Activated CD4-positive, alpha-beta memory T cell treated with anti-CD3 and anti-CD28 coated beads for 36 hours (primary cell): ENCODE measurements at places on chromosomes 1 and 21. TPM values are rescaled to one million over a fixed set of nuclear protein-coding genes. Genes with fewer than 3 reads are reported as not detected.

GRCh38 chr1:157132616-157133167, 5.5 kb downstream of the ETV3 start:
- no peak overlapping the region for H3K4me3 ChIP-seq
- peaks cover 66% of the 10 kb centered on the region for H3K36me3 ChIP-seq
- no peak overlapping the region for H3K27ac ChIP-seq
- no peak for DNase-seq
- H3K4me1 ChIP-seq: peaks cover 67% of the 10 kb centered on the region
- H3K27me3 ChIP-seq: no peaks in the 10 kb centered on the region

DNA sequence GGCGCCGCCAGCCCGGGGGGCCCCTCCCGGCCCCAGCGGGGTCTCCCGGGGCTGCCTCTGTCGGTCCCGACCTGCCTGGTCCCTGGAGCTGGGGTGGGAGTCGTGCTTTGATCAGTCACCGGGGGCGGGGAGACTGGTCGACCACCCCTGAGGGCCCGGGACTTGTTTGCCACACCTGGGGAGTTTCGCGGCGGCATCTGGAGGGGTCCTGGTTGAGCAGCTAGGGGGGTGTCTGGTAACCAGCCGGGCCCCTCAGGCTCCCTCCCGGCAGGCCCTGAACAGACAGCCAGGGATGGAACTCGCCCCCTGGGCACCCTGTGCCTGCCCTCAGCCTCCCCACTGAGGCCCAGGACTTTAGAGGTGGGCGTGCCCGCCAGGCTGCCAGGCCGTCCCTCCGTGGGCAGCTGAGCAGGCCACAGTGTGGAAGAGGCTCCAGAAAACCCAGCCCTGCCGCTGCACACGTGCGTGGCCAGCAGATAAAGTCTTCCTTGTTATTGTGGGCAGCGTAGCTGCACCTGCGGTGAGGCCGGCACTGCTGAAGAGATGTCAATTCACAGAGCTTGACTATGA, 13.3 kb upstream of the SAMD11 start:
- no peak overlapping the region for H3K4me3 ChIP-seq
- H3K36me3 ChIP-seq: peaks cover 1% of the 10 kb centered on the region
- DNase-seq: no peak

Gene PPFIA4
- total RNA-seq: 16.7 TPM

Gene CTPS1
- total RNA-seq: 78.0 TPM
